D721Med (cell line): ENCODE measurements at places on chromosomes 11 and 22.

GRCh38 chr11:129853518-129854231 lies 38.0 kb downstream of the TMEM45B start:
- no peak for DNase-seq

DNA sequence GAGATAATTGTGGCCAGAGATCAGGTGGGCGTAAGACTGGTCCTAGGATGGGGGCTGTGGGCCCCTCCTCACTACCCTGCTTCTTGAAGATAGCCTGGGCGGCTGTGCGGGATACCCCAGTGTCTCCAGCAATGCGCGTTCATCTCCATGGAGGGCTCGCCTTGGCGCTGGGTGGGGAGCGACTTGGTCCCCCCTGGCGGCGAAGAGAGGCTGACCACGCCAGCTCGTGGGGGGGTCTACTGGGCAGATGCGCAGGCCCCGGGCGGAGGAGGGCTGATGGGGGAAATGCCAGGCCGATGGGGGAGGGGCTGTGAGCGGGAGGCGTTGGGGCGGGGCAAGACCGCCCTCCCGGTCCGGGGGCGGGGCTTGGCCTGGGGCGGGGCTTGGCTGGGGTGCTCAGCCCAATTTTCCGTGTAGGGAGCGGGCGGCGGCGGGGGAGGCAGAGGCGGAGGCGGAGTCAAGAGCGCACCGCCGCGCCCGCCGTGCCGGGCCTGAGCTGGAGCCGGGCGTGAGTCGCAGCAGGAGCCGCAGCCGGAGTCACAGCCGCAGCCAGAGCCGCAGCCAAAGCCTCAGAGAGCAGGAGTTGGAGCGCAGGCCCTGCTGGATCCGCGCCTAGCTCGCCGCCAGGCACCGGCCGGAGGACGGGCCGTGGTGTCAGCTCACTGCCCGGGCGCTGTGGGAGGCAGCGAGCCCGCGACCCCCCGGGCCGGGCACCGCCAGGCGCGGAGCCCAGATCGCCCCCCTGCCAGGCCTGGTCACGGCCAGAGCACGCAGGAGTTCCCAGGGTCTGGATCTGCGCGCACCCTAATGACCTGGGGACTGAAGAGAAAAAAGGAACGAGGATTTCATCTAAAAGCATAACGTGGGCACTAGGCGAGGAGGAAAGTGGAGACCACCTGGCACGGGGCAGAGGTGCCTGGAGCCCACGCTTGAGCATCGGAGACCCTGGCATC lies at the start of gene SLC35E4:
Gene SLC35E4, plus strand, starts transcription at position 509 of the 953 bp plus-strand sequence. CDS start 670 bp downstream, outside the sequence.
- peak; percentile 75 for DNase-seq

GRCh38 chr11:80726236-80726635 lies 1285.4 kb upstream of the TENM4 start:
- DNase-seq, result no peak

- no peak for DNase-seq
Observed at GRCh38 chr11:85096939-85097338, 530.2 kb downstream of the DLG2 start.

- no peak for DNase-seq
Observed at GRCh38 chr22:40813912-40814315, 5.2 kb downstream of the SLC25A17 start.

GRCh38 chr11:94796863-94797262 lies 28.7 kb downstream of the AMOTL1 start:
- DNase-seq, result no peak

GRCh38 chr11:17798716-17799115 lies 64.1 kb downstream of the KCNC1 start:
- no peak for DNase-seq

- no peak for DNase-seq
Observed at GRCh38 chr22:35617137-35617755, at the start of gene MB. Gene MB, minus strand, starts transcription at chr22:35617329. Its CDS starts 72 bp downstream, at chr22:35617257.

DNA sequence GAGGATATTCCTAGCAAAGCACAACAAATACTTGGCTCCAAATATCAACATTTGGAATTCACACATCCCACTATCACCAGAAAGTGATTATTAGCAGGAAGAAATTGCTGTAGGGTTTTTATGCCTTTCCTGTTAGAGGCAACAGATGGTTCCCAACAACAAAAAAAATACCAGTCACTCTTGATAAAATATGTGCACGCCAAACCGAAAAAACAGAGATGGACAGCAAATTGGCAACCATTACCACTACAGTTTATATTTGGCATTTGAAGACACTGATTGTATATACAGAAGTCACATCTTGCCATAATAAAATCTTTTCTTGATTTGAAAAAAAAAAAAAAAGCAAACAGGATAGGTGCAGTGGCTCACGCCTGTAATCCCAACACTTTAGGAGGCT lies 78.2 kb downstream of the TMPRSS5 start:
- DNase-seq, result no peak

GRCh38 chr22:33400061-33400840 lies 342.1 kb upstream of the SYN3 start:
- no peak for DNase-seq

DNA sequence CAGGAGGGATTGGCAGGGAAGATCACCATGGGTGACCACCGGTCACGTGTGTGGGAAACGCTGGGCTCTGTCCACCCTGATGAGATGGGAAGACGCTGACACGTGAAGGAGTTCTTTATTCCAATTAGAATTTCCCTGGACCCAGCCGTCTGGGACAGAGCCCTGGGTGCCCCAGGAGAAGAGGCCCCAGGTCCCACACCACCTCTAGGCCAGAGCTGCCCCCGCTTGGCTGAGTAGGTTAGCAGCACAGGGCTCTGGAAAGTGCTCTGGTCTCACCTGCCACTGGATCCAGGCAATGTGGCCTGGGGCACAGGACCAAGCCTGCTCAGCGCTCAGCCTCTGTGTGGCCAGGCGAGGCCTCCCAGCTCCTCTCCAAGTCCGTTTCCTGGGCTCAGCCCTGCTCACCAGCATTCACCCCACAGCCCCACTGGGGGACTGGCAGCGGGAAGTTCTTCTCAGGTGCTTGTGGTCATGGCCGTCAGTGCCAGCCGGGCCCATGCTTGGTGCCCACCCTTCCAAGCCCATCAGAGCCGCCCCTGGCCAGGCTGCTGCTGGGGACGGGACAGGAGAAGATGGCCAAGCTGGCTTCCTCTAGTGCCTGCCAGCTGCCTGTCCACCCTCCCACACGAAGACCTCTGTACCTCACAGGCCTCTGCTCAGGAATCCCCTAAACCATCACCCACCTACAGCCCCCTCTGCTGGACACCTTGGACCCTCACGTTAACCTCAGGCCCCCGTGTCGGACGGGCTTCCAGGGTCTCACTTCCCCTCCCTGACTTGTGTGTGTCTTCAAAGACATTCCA lies 62.5 kb upstream of the FGF3 start:
- DNase-seq, result no peak

DNA sequence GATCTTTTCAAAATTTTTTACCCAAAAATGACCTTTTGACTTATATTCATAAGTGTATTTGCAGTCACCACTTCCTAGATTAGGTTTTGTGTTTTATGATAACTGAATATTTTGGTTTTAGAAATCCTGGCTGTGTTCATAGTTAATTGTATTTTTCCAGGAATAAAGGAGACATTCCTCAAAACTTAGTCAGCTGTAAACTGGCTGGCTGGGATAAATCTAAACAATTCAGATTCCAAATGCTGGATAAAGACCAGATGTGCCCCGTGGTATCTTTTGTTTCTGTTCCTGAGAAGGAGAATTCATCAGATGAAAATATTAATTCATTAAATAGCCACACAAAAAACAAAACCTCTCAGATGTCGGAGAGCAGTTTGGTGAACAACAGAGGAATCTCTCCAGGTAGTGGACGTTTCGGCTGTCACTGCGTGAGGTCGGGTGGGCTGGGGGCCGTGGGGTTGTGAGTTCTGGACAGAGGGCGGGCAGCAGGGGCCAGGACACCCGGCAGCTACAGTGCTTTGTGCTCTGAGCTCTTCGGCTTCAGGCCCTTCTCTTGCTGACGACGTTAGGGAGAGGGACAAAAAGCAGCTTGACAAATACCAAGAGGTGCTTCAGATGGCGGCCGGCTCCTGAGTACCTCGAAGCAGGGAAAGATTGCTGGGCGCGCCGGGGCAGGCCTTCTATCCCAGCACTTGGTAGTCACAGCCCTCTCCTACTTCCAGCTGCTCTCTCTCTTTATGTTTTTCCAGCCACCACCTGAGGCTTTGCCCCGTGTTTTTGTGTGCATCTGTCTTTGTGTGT lies 24.6 kb downstream of the MOV10L1 start:
- DNase-seq, result no peak

- no peak for DNase-seq
Observed at GRCh38 chr11:105073456-105074165, 28.5 kb upstream of the CARD16 start.

DNA sequence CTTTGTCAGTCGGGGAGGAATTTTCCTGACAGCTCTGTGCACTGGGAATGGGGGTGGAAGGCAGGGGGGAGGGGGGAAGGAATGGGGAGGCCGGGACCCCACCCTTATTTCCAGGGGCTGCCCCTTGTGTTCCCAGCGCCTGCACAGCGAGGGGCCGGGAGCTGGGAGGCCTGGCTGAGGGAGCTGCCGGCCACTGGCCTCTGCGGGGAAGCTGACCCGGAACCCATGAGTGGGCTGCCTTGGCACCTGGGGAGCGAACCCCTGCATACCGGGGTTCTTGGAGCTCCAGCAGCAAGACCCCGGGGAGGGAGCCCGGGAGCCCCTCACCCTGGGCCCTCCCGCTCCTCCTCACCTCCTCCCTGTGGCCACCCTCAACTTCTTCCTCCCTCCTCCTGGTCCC lies 3.5 kb downstream of the H19 start:
- no peak for DNase-seq

DNA sequence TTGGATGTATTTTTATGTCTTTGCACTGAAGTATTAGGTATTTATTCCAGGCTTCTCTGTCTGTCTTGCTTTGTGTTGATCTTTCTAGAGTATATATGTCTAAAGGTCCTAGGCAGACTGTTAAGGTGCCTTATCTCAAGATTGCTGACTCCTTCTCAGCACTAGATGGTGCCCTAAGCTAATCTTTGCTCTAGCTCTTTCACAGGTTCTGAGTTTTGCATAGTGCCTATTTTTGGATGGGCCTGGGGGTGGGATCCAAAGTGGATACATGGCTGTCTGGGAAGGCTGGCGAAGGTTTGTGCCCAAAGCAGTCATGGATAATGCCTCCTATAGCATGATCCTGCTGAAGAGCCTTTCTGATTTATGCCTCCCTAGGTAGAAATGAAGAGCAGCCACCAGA lies 154.9 kb downstream of the TRPC6 start:
- no peak for DNase-seq
